CD8-positive, alpha-beta memory T cell (primary cell): ENCODE measurements at places on chromosomes 12 and 14.

DNA sequence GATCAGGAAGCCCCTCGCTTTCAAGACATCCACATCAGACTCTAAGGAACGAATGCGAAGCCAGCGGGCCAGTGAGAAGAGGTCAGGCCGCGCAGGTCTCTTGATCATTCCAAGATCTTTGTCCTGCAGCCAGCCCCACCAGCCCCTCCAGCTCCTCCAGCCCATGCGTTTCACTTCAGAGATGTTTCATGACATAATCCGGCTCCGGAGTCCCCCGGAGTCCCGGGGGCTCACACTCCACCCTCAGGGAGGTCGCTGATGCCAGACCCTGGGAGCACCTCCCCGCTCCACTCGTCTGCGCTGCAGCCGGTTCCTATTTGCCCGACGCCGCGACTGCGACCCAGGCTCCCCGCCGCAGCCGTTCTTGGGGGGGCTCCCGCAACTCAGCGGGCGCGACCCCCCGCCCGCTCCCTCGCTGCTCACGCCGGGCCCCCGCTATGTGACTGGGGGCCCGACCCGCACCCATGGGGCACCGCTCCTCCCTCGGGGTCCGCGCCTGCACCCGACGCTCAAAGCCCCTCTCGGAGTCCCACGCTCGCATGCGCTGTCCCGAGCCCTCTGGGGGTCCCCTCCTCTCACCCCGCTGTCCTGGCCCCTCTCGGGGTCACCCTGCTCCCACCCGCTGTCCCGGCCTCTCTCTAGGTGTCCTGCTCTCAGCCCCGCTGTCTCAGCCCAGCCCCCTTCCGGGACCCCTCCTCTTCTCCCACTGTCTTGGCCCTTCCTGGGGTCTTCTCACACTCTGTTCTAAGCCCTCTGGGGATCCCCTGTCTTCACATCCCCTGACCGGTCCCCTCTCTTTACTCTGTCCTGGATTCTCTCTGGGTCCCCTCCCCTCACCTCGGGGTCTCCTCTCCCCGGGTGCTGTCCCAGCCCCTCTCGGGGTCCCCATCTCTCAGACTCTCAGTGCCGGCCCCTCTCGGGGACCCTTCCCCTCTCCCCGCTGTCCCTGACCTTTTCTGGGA is 1.1 kb downstream of the TAOK3 start:
- peak overlapping the region; percentile 68 for H3K27ac ChIP-seq
- peak; percentile 51 for DNase-seq
- peaks cover 28% of the 10 kb centered on the region for H3K4me1 ChIP-seq
- peak overlapping the region; percentile 81 for H3K4me3 ChIP-seq
- no peaks in the 10 kb centered on the region for H3K36me3 ChIP-seq

GRCh38 chr14:43407706-43408105 is 1099.4 kb downstream of the FSCB start:
- no peaks in the 10 kb centered on the region for H3K4me1 ChIP-seq
- H3K4me3 ChIP-seq: no peak overlapping the region
- no peak overlapping the region for H3K27ac ChIP-seq
- H3K27me3 ChIP-seq: no peaks in the 10 kb centered on the region

DNA sequence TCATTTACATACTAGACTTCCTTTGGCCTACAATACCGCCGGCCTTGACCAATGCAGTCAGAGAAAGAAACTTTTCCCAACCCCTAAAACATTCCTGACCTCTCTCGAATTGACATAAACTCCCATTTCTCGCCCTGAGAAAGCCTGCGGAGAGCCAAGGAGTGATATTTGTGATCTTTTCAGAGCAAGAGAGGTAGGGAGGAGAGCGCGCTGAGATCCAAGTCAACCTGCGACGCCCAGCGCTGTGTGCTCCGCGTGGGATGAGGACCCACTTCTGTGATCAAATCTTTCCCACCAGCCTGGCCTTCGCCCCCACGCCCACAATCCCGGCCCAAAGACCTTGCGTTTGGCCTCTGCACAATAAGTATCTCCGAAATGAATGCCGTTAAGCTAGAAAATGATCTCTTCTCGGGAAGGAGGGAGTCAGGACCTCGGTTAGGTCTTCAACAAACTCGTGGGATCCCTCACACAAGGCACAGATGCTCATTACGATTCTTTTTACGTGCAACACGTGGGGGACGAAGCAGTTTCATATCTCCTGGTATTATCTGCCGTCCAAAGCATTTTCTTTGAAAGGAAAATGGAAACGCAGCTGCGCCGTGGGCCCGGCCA is 6.3 kb upstream of the NPAS3 start:
- no peak overlapping the region for H3K4me3 ChIP-seq
- no peak overlapping the region for H3K27ac ChIP-seq
- no peaks in the 10 kb centered on the region for H3K27me3 ChIP-seq
- no peaks in the 10 kb centered on the region for H3K4me1 ChIP-seq

GRCh38 chr14:39733741-39734140 is 301.5 kb upstream of the FBXO33 start:
- no peak overlapping the region for H3K27ac ChIP-seq
- no peaks in the 10 kb centered on the region for H3K4me1 ChIP-seq
- DNase-seq: no peak

GRCh38 chr12:26567126-26567525 is 265.9 kb downstream of the ITPR2 start:
- H3K4me1 ChIP-seq: no peaks in the 10 kb centered on the region
- no peak overlapping the region for H3K27ac ChIP-seq
- no peak for DNase-seq
- no peaks in the 10 kb centered on the region for H3K27me3 ChIP-seq

DNA sequence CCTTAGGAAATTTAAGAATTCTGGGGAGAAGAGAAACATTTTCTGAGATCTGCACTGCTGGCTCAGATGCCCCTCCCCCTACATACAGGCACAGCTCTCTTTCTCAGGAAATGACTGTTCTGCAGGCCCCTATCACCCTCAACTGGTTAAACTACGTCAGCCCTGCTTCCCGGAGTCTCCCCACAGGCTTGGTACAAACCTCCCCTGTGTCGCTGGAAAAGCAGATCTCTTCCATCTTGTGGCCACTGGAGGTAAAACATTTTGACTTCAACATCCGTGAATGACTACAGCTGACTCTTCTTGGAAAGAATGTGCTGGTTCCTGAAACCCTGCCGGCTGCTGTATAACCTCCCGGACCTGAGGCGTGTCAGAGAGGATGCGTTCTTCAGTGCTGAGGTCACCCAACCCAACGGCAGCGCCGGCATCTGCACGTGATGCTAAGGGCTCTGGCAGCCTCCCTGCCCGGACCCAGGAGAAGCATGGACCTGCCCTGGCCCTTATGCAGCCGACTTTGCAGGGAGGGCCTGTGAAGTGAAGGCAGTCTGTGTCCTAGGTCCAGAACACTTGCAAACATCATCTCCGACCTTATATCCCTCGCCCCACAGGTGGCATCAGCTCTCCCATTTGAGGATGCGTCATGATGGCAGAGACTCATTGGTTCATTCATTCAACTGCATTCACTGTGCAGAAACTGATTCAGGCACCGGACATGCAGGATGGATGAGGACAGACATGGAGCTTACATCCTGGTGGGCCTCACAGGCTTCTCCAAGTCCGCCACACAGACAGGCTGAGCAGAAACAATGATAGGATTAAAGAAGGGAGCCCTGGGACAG is 129.2 kb downstream of the GCH1 start:
- H3K4me1 ChIP-seq: peaks cover 21% of the 10 kb centered on the region
- no peaks in the 10 kb centered on the region for H3K36me3 ChIP-seq
- H3K4me3 ChIP-seq: peak overlapping the region; percentile 25
- H3K27me3 ChIP-seq: no peaks in the 10 kb centered on the region

GRCh38 chr14:56754921-56755320 is 55.4 kb downstream of the OTX2 start:
- no peak for DNase-seq
- H3K27ac ChIP-seq: no peak overlapping the region
- H3K27me3 ChIP-seq: no peaks in the 10 kb centered on the region
- no peaks in the 10 kb centered on the region for H3K36me3 ChIP-seq
- no peak overlapping the region for H3K4me3 ChIP-seq

GRCh38 chr12:113253532-113254285 is 32.4 kb downstream of the TPCN1 start:
- no peaks in the 10 kb centered on the region for H3K36me3 ChIP-seq
- no peak for DNase-seq
- no peaks in the 10 kb centered on the region for H3K4me1 ChIP-seq

GRCh38 chr12:8677362-8677761 is 14.7 kb upstream of the MFAP5 start:
- no peaks in the 10 kb centered on the region for H3K27me3 ChIP-seq
- H3K4me1 ChIP-seq: peaks cover 7% of the 10 kb centered on the region
- no peak for DNase-seq
- H3K27ac ChIP-seq: no peak overlapping the region
- no peak overlapping the region for H3K4me3 ChIP-seq

- H3K36me3 ChIP-seq: no peaks in the 10 kb centered on the region
- no peaks in the 10 kb centered on the region for H3K27me3 ChIP-seq
- H3K27ac ChIP-seq: no peak overlapping the region
- H3K4me1 ChIP-seq: no peaks in the 10 kb centered on the region
- no peak for DNase-seq
These were observed 70.8 kb upstream of the GNG2 start for GRCh38 chr14:51789596-51789995.

DNA sequence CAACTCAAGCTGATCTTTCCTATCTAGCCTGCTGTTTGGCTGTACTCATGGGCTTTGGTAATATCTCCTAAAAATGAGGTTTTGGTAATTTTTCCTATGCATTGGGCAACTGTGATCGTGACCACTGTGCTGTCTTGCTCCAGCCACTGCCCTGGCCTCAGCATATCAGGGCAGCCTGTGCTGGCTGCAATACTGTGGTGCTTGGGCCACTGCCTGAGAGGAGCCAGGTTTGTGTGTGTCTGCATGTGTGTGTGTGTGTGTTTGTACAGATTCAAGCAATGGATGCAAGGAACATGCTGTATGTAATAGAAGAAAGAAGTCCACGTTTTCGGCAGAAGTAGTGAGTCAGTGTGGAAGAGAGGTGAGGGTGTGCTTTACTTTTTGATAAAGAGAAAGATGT is 13.0 kb downstream of the ERG28 start:
- peaks cover 25% of the 10 kb centered on the region for H3K36me3 ChIP-seq
- H3K27me3 ChIP-seq: no peaks in the 10 kb centered on the region
- DNase-seq: no peak

DNA sequence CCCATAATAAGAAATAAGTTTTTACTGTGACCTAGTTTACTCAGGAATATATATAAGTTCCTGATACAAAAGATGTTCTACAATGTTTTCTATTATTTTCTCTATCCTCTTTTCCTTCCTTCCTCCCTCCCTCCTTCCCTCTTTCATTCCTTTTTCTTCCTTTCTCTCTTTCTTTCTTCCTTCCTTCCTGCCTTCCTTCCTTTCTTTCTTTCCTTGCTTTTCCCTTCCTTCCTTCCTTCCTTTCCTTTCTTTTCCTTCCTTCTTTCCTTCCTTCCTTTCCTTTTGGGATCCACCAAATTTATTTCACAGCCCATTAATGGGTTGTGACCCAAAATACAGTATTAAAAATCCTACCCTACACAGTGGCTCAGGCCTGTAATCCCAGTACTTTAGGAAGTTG is 3.9 kb upstream of the VDR start:
- no peaks in the 10 kb centered on the region for H3K27me3 ChIP-seq
- H3K36me3 ChIP-seq: no peaks in the 10 kb centered on the region
- DNase-seq: no peak
- no peak overlapping the region for H3K27ac ChIP-seq
- H3K4me3 ChIP-seq: no peak overlapping the region

- no peak overlapping the region for H3K27ac ChIP-seq
- DNase-seq: no peak
- H3K4me3 ChIP-seq: no peak overlapping the region
These were observed 43.0 kb upstream of the GLIPR1 start for GRCh38 chr12:75437564-75437963.
